ENCODE measurements at places on chromosomes 11 and 22.

GRCh38 chr22:28829358-28830181 is 29.2 kb upstream of the XBP1 start:
- peak; percentile 65 for DNase-seq

DNA sequence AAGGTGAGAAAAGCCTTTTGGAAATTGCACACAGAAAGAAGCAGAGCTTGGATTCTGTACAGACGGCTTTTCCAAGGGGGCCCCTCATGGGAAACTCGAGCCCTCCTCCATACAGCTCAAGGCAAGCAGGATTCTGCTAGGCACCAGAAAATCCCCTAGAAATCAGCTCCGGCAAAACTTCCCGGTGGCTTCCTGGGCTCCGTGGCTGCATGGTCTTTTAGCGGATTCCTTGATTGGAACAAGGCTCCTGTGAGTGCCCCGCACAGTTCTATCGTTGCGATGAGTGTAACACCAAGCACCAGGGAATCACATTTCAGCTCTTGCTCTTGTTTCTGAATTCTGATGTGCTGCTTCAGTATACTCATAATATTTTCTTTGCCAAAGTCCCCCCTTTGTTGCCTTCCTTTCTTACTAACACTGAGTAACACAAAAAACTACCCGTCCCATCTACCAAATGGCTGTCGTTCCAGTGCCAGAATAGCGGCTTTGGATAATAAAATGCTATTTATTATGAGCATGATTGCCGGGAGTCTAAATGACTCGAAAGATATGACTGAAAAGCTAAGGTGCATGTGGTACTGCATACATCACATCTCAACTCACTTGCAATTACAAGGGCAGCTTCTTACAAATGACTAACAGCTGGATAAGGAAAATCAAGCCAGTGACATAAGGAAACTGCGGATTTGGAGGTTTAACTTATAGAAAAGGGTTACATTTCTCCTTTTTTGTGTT is 494.1 kb downstream of the DLG2 start:
- DNase-seq: no peak

- DNase-seq: peak; percentile 46
These were observed 573 bp downstream of the PPFIA1 start for GRCh38 chr11:70270877-70271648.

- DNase-seq: no peak
These were observed 100.3 kb downstream of the CCDC83 start for GRCh38 chr11:85955531-85955930.

- no peak for DNase-seq
These were observed 3.4 kb downstream of the FAM181B start for GRCh38 chr11:82730286-82730685.

DNA sequence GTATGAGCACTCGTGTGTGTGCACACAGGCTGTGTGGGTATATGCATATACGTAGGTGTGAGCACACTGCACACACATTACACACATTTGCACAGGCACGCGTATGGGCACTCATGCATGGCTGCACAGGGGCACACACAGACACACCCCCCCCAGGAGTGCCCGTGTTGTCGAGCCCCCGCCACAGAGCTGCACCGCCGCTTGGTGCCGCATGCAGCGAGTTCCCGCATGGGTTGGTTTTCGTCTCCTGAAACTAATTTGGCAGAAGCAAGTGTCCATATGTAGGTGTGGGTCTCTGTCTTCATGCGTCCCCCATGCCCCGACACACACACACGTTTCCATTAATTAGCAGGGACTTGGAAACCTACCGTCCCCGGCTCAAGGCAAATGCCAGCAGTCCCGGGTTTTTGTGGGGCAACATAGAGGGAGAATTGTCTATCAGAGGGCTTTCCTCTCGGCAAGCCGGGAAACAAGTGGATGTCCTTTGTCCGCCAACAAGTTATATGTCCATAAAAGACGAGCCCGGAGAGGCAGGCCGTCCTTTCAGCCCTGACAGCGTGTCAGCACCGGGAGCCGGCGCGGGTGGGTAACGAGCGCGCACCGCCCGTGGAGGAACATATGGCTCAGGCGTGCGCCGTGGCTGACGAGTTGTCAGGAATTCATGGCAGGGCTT is 1291.7 kb downstream of the BRD1 start:
- DNase-seq: no peak

GRCh38 chr11:105357764-105358163 is 218.2 kb upstream of the CARD18 start:
- DNase-seq: no peak

DNA sequence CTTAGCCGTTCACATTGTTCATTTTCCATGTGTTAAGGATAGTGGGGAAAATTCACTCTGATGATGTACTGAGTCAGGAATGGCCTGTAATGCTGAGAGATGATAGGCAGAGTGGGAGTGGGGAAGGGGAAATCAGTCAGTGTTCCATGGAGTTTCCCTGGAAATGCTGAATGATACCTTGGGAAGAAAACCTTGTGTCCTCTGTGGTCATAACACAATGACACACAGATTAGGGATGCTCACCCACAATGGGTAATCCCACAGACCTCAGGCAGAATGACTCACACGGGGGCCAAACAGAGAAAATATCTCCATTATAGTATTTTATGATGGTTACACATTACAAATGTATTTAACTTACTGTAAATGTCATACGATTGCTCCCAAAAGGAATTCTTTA is 118.0 kb downstream of the SNX19 start:
- no peak for DNase-seq

DNA sequence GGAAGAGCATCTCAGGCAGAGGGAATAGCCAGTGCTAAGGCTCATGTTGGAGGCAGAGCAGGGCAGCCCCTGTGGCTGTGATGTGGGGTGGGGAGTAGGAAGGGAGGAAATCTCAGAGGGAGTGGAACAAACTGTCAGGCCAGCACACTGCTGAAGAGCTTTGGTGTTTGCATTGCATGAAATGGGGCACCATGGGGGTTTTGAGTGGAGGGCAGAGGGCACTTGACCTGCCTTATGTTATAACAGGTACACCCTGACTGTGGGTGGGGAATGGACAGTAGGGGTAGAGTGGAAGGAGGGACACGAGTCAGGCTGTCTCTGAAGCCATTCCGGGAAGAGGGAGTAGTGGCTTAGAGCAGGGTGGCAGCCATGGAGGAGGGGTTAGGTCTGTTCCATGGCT is 24.0 kb downstream of the PRDM11 start:
- no peak for DNase-seq

- no peak for DNase-seq
These were observed 8.3 kb downstream of the ATP5MGL start for GRCh38 chr22:42632096-42632495.

Measured in central memory CD4-positive, alpha-beta T cell (primary cell).